ENCODE measurements at places on chromosomes 12 and 14.

- DNase-seq = no peak
Measured at GRCh38 chr14:25026476-25027137, 23.3 kb downstream of the STXBP6 start.

GRCh38 chr14:95313707-95314106, 6.0 kb downstream of the CLMN start:
- no peak for DNase-seq

DNA sequence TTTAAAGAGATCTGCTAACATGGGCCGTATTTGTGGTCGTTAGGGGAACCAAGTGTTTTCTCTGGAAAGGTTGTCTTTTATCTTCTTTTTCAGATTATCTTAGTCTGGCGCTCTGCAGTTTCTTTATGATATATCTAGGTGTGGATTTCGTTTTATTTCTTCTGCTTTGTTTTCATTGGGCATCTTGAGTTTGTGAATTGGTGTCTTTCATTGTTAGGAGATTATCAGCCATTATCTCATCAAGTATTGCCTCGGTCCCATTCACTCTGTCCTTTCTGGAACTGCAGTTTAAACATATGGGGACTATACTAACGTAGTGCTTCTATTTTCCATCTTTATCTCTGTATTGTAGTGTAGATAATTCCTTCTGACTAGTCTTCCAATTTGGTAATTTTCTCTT, 60.4 kb downstream of the BICDL1 start:
- DNase-seq = no peak

GRCh38 chr14:95163666-95164065, 6.3 kb upstream of the DICER1 start:
- no peak for DNase-seq

DNA sequence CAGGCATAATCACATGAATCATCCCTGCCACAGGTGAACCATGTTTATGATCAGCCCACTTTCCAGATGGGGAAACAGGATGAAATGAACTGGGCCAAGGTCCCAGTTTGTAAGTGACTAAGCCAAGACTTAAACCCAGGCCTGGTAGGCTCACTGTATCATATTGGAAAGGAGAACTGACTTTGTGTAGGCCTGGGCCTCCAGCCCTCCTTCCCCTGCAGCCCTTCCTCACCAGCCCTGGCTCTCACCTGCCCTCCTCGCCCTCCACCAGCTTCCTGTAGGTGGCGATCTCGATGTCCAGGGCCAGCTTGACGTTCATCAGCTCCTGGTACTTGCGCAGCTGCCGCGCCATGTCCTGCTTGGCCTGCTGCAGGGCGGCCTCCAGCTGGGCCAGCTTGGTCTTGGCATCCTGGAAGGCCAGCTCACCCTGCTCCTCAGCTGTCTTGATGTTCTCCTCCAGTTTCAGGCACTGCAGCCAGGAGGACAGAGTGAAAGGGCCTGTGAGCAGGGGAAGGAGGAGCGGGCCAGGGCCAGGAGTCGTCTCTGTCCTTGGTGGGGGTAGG, 19.8 kb downstream of the KRT80 start:
- no peak for DNase-seq

DNA sequence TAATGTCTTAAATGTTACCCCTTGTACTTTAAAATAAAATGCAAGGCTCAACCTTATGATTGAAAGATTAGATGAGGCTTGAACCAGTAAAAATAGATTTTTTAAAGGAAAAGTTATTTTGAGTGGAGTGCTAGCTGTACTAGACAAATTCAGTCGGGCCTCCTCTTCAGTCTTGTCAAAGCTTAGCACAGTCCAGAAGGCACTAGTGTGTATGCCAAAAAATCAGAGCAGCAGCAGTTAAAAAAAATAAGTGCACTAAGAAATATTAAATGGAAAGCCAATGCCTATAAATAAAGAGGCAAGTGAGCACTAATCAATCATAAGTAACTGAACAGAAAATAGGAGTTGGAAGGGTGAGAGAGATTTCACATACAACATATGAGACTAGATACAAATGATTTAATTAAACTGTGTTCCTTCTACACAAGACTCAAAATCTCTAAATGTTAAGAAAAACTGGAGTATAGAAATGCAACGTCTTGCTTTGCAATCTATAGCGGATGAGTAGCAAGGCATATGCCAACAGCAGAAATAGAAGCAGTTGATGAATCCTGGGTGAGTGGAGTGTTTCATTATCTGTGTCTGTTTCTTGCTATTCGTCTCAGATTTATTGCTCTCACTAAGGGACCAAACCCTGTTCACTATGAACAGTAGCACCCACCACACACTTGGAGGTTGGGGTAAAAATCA, 172.1 kb downstream of the ETNK1 start:
- DNase-seq = no peak

Measured in stimulated activated CD8-positive, alpha-beta memory T cell treated with anti-CD3 and anti-CD28 coated beads, Interleukin-7, amount 100 ng/mL, for 24 hours (primary cell).